ENCODE measurements at places on chromosomes 16 and 17. TPM values are rescaled to one million over a fixed set of nuclear protein-coding genes. Genes with fewer than 3 reads are reported as not detected.
A peak's percentile ranks its signal among the peaks of the same experiment; 100 is the strongest.

ODAD4 gene
- total RNA-seq, result 2.1 TPM

- no peak for DNase-seq
Measured at GRCh38 chr17:82647593-82648164, 565 bp downstream of the WDR45B start.

DNA sequence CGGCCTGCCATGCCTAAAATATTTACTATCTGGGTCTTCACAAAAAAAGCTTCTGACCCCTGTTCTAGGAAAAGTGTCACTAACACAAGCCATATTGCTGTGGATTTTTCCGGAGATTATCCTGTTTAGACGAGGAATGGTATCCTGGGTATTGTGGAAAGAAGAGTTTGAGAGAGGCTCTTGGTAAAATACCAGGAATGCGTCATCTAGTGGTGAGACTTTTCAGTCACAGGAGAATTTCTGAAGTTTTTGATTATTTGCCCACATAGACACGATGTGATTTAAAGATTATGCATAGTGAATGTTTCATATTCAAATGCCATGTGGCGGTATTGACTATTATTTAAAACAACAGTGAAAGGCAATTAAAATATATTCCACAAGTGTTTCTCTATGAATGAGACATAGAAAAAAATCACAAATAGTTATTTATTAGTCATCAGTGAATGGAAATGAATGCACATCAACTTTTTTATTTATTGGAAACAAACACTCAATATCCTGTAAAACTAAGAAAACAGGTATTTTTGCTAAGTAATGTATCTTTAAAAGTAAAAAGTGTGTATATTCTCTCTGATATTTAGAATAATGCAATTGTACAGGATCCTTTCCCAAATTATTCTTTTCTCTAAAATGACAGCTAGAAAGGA lies 7.8 kb downstream of the KRT28 start:
- DNase-seq, result no peak

GRCh38 chr16:79703066-79703465 lies 102.5 kb upstream of the MAF start:
- no peak for DNase-seq

DNA sequence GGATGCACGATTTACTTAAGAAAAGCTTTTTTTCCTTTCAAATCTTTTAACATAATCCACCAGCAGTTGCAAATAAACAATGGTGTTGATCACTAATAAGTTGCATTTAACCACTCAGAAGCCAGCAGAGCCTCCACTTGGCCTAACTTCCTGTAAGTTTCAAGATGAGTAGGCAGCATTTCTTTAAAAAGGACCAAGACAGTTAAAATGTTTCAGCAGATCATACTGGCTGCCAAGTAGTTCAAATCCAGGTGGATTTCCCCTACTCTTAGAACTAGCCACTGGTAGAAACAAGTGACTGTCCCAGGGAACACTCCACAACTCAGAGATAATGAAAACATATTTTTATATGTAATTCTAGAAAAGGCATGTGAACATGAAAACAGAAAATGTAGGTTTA lies 17.0 kb upstream of the RFFL start:
- no peak for DNase-seq

CCDC92B gene
- total RNA-seq, result 8.0 TPM

DNA sequence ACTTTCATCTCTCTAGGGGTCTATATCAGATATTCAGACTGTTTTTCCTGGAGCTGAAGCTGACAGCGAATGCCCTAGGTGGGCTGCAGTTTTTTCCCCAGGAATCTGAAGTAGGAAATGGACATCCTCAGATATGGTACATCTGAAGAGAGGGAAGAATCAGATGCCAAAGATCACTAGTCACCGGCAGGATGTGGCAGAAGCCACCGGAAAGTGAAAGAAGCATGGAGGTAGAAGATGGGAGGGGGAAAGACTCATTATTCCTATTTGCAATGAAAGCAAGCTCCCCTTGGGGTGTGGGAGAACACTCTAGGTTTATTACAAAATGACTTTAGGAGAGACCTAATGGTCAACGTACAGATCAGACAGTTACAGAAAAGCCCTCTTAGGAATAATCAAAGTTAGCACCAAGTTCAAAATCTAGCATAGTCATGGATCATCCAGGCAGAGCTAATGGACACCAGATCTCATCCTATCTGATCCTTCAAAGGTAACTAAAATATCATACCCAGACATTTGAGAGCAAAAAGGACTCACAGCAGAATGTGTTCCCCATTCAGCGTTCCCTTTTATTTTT lies 110.7 kb downstream of the HS3ST3A1 start:
- DNase-seq, result no peak

- DNase-seq, result peak; percentile 65
Measured at GRCh38 chr17:76709077-76709950, 1.5 kb downstream of the MXRA7 start.

UBE2G1 gene
- 185 TPM for total RNA-seq

DNA sequence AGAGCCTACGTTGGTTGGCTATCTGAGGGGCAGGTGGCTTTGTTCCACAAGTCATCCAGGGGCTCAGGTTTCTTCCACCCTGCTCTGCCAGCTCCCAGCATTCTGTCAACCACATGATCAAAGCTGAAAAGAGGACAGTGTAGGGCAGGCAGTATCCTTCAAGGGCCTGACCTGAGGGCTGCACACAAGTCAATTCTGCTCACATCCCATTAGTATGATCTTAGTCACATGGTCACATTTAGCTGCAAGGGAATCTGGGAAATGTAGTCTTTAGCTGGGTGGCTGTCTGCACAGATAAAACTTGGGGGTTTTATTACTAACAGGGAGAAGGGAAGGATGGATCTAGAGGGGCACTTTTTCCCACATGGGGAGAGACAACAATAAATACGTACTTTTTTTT lies 97.3 kb downstream of the SALL1 start:
- no peak for DNase-seq

WDR59 gene
- total RNA-seq, result 97.5 TPM

DNA sequence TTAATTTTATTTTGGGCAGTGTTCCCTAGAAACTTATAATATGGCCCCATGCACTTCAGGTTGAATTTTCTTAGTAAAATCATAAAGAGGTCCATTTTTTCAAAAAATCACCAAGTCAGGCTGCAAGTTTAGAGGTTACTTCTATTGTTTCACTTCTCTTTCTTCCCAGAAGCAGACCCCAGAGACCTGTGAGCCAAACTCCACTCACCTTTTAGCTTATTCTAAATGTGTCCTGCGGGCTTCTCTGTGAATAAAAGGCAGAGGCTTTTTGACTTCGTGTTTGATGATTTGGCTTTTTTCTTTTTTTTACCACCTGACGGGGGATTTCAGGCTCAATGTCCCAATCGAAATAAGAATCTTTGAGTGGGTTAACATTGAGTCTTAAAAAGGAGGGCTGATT lies 7.4 kb downstream of the PRKCB start:
- no peak for DNase-seq

DNA sequence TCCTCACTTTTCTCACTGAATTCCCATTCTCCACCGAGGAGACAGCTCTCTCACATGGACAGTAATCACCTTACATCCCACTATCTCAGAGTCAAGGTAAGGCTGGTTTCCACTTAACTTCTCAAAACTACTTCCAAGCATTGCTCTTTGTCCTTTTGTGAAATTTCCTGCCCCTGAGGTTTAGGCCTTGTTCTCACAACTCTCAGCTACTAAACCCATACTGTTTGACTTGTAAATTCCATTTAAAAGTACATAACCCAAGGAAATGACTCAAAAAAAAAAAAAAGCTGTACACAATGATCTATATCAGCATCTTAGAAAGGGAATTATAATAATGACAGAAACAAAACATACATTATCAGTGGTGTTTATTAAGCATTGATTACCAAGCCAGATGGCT lies 8.8 kb downstream of the CDC27 start:
- no peak for DNase-seq

GRCh38 chr17:13421581-13422130 lies 180.1 kb downstream of the HS3ST3A1 start:
- no peak for DNase-seq

GRCh38 chr17:65511316-65511715 lies 50.1 kb downstream of the AXIN2 start:
- DNase-seq, result no peak

DNA sequence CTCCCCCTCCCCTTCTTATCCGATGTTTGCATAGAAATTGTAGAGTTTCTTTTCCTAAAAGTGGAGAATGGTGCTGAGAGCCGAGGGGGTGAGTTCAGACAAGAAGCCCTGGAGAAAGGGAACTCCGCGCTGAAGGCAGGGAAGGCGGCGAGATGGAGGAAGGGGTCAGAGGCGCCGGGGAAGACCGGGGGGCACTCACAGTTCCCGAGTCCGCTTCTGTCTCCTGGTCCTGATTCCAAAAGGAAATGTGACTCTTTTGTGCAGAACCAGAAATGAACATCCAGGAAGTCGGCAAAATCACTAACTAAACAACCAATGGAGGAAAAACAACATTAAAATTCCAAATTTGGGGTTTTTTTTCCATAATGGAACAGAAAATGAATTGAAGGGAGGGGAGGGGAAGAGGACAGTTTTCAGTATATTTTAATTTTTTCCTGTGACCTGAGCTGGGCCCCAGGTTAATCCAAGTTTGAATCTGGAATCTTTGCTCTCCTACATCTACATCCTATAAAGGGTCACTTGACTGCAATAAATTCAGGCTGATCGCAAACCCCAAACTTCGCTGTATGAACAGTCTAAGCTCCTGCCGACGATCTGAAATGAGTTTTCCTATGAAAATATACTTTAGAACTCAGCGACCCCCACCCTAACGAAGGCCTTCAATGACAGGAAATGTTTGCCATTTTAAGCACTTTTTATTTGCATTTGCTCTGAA lies 252.3 kb downstream of the C16orf95 start:
- no peak for DNase-seq

CHST6 gene
- 20.8 TPM for total RNA-seq

GRCh38 chr17:79202480-79202879 lies 127.9 kb downstream of the ENGASE start:
- no peak for DNase-seq

- no peak for DNase-seq
Measured at GRCh38 chr16:2252806-2253148, 1.4 kb upstream of the ECI1 start.

DNA sequence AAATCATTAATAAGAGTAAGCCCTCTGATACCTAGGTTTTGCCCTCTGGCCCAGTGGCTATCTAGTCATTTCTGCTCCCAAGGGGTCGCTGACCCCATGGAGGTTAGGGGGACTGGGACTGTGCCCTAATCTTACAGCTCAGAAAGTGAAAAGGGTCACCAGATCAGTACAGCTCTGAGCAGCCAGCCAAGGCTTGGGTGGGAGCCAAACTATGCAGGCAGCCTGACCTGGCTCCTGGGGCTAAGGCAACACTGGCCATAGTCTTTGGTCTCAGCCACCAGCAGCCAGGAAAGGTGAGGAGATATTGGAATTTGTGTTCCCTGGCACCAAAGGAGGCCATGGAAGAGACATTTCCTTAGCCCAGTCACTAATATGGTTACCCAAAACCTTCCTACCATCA lies 67.6 kb downstream of the ASIC2 start:
- no peak for DNase-seq

- DNase-seq, result no peak
Measured at GRCh38 chr17:42325026-42325425, 36.7 kb downstream of the STAT5A start.

GRCh38 chr16:85963753-85964285 lies 64.9 kb downstream of the IRF8 start:
- DNase-seq, result no peak

- no peak for DNase-seq
Measured at GRCh38 chr17:15263206-15263579, 1.9 kb downstream of the PMP22 start.

DNA sequence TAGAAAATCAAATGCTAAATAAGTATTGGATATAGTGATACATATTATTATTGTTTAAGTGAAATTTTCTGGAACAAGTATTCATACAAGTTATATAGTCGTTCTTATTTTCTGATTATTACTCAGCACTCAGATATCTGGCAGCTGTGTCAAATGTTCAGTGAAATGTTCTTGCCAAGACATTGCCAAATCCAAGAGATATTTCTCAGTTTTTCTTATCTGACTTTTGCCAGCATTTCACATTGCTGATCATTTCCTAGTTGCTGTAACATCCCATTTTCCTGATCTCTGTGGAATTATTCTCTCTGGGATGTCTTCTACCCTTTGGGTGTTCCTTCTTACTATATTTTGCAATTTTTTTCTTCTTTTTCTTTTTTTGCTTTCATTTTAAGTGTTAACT lies 262.3 kb downstream of the KIF2B start:
- no peak for DNase-seq

MYH1 gene
- not detected for total RNA-seq

GRCh38 chr17:32794533-32795246 lies 82.2 kb downstream of the MYO1D start:
- no peak for DNase-seq

GRCh38 chr16:1272453-1273198 lies 16.8 kb downstream of the TPSD1 start:
- no peak for DNase-seq

OTOA gene
- total RNA-seq, result 0.11 TPM

DNA sequence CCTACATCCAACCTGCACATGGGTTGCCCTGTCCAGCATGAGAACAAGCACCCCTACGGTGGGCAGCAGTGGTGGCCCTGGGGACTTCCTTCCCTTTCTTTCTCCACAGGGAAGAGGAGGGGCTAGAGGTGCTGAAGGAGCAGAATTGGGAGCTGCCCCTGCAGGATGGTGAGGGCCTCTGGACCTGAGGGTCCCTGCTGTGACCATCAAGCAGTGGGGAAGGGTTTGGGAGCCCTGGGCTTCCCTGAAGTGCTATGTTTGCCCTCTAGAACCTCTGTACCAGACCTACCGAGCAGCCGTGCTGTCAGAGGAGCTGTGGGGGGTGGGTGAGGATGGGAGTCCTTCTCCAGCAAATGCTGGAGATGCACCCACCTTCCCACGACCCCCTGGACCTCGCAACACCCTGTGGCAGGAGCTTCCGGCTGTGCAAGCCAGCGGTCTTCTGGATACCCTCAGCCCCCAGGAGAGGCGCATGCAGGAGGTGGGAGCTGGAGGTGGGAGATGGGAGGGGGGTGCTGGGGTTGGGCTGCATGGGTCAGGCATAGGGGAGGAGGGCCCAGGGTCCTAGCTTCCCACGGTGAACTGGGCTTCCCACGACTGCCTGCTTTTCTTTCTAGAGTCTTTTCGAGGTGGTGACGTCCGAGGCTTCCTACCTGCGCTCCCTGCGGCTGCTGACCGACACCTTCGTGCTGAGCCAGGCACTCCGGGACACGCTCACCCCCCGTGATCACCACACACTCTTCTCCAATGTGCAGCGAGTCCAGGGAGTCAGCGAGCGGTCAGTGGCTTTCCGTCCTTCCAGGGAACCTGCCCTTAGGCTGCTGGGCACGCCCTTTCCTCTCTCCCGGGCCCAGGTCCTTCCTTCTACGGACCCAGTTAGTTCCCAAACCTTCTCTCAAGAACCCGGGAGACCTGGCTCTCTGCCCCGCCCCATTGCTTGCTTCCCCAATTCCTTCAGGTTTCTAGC lies 5.0 kb downstream of the ARHGEF15 start:
- DNase-seq, result no peak

TANC2 gene
- total RNA-seq, result 7.3 TPM

TMEM238L gene
- not detected for total RNA-seq

Measured in H9 (cell line).